A549 treated with AZD2906 at 1 μM for 4 hours (cell line): ENCODE measurements at places on chromosomes 5 and 9. TPM values are rescaled to one million over a fixed set of nuclear protein-coding genes. Genes with fewer than 3 reads are reported as not detected.

Gene RPL12
- 2,748 to 2,823 TPM (median 2,782 TPM) in 5 replicates for total RNA-seq

Gene SPINK4
- total RNA-seq = not detected in 5 replicates

Gene NSA2
- 113 to 149 TPM (median 119 TPM) in 5 replicates for total RNA-seq

Gene HAND1
- 0.39 to 0.83 TPM (median 0.45 TPM) in 5 replicates for total RNA-seq

Gene PRSS3
- total RNA-seq = 8.7 to 11.1 TPM (median 10.8 TPM) in 5 replicates

Gene PTGS1
- total RNA-seq = 1.5 to 2.0 TPM (median 1.8 TPM) in 5 replicates

Gene GPR151
- total RNA-seq = not detected in 5 replicates

Gene TMEM252
- not detected in 5 replicates for total RNA-seq

Gene IGIP
- 0.72 to 1.0 TPM (median 0.89 TPM) in 5 replicates for total RNA-seq

Gene CAST
- total RNA-seq = 140 to 204 TPM (median 164 TPM) in 5 replicates

Gene MPDZ
- 8.5 to 13.2 TPM (median 10.6 TPM) in 5 replicates for total RNA-seq

Gene DRD1
- 0.02 to 0.11 TPM (median 0.05 TPM) in 5 replicates for total RNA-seq

Gene PFN3
- not detected in 5 replicates for total RNA-seq

Gene PCDHGA5
- total RNA-seq = 0.13 to 0.17 TPM (median 0.16 TPM) in 5 replicates

Gene PTGES
- total RNA-seq = 151 to 187 TPM (median 161 TPM) in 5 replicates

Gene POMT1
- total RNA-seq = 16.2 to 17.4 TPM (median 16.3 TPM) in 5 replicates

Gene AHRR
- 4.4 to 5.2 TPM (median 4.8 TPM) in 5 replicates for total RNA-seq

Gene CFAP90
- total RNA-seq = 0.29 to 0.72 TPM (median 0.50 TPM) in 5 replicates

Gene MLANA
- total RNA-seq = not detected in 5 replicates

Gene ACTL7B
- total RNA-seq = 0.02 to 0.03 TPM in 2 of 5 replicates, not detected in the others

Gene BRD3
- 14.8 to 20.6 TPM (median 18.9 TPM) in 5 replicates for total RNA-seq

Gene OR1Q1
- total RNA-seq = 0.07 TPM in 1 of 5 replicates, not detected in the others

Gene PTAR1
- 10.3 to 17.0 TPM (median 14.6 TPM) in 5 replicates for total RNA-seq

Gene SLC27A6
- total RNA-seq = 0.03 to 0.07 TPM (median 0.05 TPM) in 4 of 5 replicates, not detected in the other

Gene ALDH1A1
- 4,437 to 6,543 TPM (median 5,218 TPM) in 5 replicates for total RNA-seq

Gene NDUFS4
- total RNA-seq = 104 to 128 TPM (median 107 TPM) in 5 replicates

Gene CDC23
- total RNA-seq = 22.3 to 34.2 TPM (median 25.5 TPM) in 5 replicates

Gene RLN2
- total RNA-seq = 0.13 to 0.28 TPM (median 0.19 TPM) in 5 replicates

Gene MOB3B
- 9.7 to 14.1 TPM (median 11.0 TPM) in 5 replicates for total RNA-seq

Gene PLPP7
- total RNA-seq = 0.11 TPM in 1 of 5 replicates, not detected in the others

Gene RAB3C
- total RNA-seq = not detected in 5 replicates

Gene PTPRD
- total RNA-seq = 0.13 to 0.49 TPM (median 0.26 TPM) in 5 replicates

Gene ZFP37
- total RNA-seq = 1.4 to 2.4 TPM (median 1.7 TPM) in 5 replicates

Gene CATSPER3
- total RNA-seq = 0.15 to 0.49 TPM (median 0.39 TPM) in 5 replicates

Gene FOXD4L3
- 0.05 to 0.21 TPM (median 0.10 TPM) in 4 of 5 replicates, not detected in the other for total RNA-seq

Gene NMRK1
- 4.3 to 6.1 TPM (median 5.2 TPM) in 5 replicates for total RNA-seq

Gene PCDHB9
- 0.01 to 0.09 TPM (median 0.02 TPM) in 4 of 5 replicates, not detected in the other for total RNA-seq

Gene CDO1
- total RNA-seq = not detected in 5 replicates
